Suppressor macrophage treated with lipopolysaccharide for 1 hour (primary cell): ENCODE measurements at places on chromosomes 6 and 20.

- no peak for DNase-seq
These were observed 20.3 kb downstream of the SNTA1 start for GRCh38 chr20:33423141-33423834.

GRCh38 chr6:101281266-101281665 lies 112.2 kb upstream of the GRIK2 start:
- no peak for DNase-seq

GRCh38 chr20:44153636-44154043 lies 33.3 kb downstream of the JPH2 start:
- no peak for DNase-seq

DNA sequence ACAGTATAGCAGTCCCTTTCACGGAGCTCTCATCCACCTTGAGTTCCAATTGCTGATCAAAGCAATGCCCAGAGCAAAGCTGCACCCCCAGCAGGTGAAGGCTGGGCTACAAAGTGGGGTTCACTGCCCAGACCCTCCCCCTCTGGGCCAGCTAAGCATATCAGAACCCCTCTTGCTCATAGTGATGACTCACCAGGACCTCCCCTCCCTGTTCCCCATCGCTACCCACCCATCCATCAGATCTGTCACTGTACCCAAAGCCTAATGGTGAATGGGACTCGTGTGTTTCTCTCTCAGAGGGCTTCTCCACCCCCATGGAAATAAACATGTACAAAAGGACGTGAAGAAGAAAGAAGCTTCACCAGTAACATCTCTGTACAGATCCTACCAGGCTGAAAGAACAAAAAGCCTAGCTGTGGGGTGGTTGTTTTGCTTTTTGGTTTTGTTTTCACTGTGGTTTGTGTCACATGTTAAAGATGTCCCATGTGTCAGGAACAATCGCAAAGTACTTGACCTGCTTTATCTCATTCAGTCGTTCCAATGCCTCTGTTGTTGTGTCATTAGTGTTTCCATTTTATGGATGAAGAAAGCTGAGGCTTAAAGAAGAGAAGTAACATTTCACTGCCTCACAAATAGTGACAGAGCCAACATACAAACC lies 518.5 kb downstream of the CD83 start:
- no peak for DNase-seq

GRCh38 chr6:43823879-43824702 lies 54.1 kb downstream of the VEGFA start:
- DNase-seq = peak; percentile 56

DNA sequence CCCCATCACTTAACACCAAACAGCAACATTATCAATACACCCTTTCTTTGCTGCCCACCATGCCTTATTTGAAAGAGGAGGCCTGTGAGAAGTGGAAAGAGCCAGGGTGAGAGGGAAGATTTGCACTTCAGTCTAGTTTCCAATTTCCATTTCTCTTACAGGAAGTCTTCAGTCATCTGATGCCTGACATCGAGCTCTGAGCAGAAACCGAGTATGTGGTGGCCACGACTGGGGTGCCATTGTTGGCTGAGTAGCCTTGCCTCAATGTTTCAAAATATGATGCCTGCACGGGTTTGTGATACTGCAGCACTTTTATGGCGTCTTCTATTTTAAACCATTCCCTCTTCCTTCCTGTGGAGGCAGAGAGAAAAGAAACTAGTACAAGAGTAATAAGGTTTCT lies 39.8 kb upstream of the SMIM29 start:
- DNase-seq = peak; percentile 75

- no peak for DNase-seq
These were observed 171.8 kb upstream of the COL21A1 start for GRCh38 chr6:56419191-56419590.

GRCh38 chr6:80454661-80455365 lies 348.3 kb downstream of the BCKDHB start:
- DNase-seq = peak; percentile 42

GRCh38 chr20:52083627-52084232 lies 107.8 kb downstream of the ZFP64 start:
- peak; percentile 67 for DNase-seq

- peak; percentile 19 for DNase-seq
These were observed 52.2 kb upstream of the FAM83C start for GRCh38 chr20:35344354-35344837.

DNA sequence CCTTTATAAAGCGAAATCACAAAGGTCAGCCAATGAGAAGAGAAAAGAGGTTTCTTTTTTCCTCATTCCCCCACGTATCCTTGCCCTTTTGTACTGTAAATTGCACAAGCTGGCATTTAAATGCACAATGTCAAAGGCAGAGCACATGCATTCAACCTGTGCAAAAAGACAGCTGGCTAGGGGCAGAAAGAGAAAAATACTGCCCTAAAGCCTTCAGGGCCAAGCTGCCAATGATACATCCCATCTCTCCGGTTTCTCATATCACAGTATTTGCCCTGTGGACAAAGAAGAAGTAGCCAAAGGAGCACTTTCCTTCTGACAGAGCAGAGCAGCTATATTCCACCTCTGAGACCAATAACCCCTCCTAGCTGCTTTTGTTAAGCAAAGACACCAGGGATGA lies 219.2 kb downstream of the TRDN start:
- DNase-seq = no peak

DNA sequence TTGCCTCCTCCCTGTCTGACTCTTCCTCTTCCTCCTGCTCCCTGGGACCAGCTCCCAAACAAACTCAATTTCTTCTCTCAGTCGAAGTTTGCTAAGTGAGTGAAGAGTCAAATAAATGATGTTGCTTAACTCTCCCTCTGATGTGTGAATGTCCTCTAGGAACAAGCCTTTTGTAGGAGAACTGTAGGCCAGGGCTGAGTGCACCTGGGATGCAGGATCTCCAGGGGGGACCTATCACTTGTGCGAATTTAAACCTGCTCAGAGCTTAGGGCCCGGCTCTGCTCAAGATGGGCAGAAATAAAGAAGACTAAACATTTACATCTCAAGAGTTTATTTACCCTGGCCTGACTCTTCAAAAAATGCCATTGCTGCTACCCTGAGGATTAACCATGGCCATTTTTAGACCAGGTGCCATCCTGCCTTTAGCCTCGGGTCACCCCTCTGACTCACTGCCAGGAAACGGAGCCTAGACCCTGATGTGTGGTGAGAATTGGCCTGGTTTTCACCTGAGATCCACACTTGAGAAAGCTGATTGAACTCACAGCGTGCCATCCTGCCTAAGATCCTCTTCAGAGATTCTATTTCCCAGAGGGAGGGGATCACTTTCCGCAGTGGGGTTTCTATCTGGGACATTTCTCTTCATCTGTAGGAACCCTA lies 63.6 kb upstream of the CD93 start:
- no peak for DNase-seq

- peak; percentile 93 for DNase-seq
These were observed 26.2 kb downstream of the ARHGAP18 start for GRCh38 chr6:129683601-129684322.
